ENCODE measurements at places on chromosomes 3 and 15.
A peak's percentile ranks its signal among the peaks of the same experiment; 100 is the strongest.

- DNase-seq: no peak
Measured at GRCh38 chr3:193842029-193842798, 249.2 kb downstream of the OPA1 start.

- DNase-seq: no peak
Measured at GRCh38 chr15:98968576-98968975, 39.0 kb downstream of the PGPEP1L start.

GRCh38 chr3:9600597-9600996 lies 47.0 kb upstream of the LHFPL4 start:
- DNase-seq: peak; percentile 58

DNA sequence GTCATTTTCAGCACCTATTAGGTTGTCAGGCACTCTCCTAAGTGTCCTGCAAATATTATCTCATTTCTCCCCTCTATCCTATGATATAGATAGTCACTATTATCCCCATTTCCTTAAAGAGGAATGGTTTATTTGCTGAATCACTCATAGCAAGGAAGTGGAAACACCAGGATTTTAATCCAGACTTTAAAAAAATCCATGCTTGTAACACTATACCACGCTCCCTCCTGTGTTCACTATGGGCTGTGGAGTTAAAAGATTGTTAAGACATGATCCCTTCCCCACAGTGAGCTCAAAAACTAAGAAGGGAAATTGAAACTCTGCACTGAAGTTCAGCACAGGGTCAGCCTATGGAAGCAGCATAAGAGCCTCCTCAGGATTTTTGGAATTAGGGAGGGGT lies 60.2 kb downstream of the TMEM39A start:
- no peak for DNase-seq

DNA sequence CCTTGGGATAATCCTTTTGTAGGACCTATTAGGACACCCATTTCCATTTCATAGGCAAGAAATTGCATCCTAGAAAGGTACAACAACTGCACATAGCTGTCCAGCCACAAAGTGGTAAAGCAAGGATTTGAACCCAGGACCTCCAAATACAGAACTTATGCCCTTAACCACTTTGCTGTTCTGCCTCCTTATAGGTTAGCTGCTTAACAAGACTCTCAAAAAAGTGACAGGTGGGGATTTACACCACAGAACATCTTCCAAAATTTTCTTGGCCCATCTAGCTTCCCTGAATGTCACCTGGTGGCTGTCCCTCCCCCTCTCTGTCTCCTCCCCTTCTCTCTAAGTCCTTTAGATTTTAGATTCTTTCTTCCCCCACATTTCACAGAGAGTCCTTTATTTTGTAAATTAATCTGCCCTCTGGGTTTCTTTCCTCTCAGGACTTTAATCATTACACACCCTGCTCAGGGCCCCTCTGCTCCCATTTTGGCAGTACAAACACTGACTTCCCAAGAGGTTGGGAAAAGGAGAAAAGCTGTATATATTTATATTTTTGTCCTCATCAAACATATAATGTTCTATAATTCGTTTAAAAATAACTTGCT lies 120.6 kb downstream of the CPNE4 start:
- no peak for DNase-seq

- DNase-seq: no peak
Measured at GRCh38 chr3:163821841-163822240, 1256.5 kb downstream of the SI start.

GRCh38 chr3:89072642-89073041 lies 34.8 kb upstream of the EPHA3 start:
- no peak for DNase-seq

DNA sequence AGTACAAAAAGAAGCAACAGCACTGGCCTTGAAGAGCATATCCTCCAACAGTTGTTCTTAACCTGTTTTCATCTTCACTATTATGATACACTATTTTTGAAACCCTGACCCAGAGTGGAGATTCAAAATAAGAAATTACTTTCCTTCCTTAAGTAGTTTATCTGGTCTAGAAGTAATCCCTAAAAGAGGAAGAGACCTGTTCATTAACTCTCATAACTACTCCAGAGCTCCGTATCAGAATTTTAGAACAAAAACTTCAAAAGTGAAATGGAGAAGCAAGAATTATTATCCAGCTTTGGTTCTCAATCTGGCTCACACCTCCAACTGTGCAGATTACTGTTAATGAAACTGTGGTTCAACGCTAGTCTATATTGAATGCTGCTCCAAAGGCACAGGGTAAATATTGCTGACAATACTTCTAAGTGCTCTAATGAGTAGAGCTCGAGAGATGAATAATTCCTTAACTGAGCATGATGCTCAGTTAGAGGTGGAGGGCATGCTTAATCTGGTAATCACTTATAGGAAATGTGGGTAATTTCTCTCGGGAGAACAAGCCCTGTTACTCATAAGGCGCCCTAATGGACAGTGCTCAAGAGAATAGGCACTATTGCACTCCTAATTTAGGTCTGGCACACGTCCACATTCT lies 5.2 kb downstream of the LCMT2 start:
- DNase-seq: no peak

DNA sequence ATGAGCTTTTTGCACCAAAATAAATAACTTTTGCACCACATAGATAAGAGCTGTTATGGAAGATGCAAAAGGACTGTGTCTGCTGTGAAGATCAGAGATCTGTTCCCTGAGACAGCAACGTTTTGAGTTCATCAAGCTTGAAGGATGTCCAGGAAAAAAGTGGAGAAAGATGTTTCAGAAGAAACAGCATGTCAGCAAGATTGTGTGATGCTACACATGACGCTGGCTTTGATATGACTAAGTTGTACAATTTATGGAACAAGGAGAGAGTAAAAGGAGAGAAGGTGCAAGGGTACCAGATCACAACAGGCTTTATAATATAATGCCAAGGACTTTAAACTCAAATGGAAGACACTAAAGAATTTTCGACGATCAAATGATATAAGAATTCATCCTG lies 16.6 kb downstream of the TJP1 start:
- no peak for DNase-seq

- no peak for DNase-seq
Measured at GRCh38 chr3:108127301-108127988, 36.6 kb upstream of the CD47 start.

DNA sequence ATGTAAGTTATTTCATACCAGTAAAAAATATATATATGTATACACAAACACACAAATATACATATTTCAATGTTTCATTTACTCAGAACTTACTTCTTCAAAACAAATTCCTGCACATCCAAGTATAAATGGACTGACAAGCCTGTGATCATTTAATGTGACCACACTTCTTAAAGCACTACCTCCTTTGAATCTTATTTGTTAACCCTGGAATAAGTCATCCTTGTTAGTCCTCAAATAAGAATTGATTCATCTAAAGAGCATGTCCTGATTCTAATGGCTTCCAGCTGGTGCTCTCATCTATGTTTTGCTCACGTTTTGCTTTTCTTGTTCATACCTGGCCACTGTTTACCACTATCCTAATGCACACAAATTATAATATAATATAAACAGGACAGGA lies 103.9 kb upstream of the UBP1 start:
- DNase-seq: no peak

DNA sequence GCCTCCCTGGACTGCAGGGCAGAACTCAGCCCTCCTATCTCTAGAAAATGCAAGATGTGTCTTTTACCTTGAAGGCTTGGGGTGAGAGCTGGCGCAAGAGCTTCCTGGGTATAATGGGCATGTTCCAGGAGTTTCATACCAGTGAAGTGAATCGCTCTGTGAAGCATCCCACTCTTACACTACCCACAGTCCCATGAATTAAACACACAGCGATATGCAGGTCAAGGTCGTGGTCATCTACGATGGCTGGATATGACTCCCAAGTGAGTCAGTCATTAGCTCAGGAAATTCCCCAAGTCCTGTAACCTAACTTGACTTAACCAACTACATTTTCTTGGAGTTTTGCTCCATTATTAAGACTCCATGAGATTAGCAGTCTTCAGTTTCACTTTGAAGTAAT lies 439.7 kb downstream of the NTRK3 start:
- DNase-seq: no peak

- DNase-seq: no peak
Measured at GRCh38 chr3:105700575-105700974, 168.2 kb downstream of the CBLB start.

GRCh38 chr3:115436767-115437301 lies 186.5 kb upstream of the GAP43 start:
- DNase-seq: peak; percentile 13

DNA sequence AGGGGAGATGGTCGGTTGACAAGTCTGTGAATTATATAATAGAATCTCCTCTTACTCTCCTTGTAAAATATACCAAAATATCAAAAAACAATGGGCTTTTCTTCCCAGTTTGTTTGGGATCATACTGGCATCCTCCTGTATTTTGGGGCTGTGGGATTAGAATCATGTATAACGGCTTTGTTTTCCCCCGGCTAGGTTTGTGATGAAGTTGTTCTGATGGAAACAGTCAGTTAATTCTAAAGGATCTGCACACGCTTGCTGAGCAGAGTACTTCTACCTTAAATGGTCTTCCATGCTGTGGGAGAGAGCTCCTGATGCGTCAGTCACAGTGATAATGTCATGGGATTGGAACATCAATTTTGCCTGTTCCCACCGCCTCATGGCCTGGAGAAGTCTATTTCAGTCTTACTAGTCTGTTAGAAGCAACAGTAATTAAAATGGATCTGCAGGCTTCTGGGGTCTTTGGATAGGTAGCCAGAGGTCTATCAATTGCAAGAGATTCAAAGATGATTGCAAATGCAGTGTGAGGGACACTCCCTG lies 81.3 kb downstream of the ITPR1 start:
- DNase-seq: no peak

DNA sequence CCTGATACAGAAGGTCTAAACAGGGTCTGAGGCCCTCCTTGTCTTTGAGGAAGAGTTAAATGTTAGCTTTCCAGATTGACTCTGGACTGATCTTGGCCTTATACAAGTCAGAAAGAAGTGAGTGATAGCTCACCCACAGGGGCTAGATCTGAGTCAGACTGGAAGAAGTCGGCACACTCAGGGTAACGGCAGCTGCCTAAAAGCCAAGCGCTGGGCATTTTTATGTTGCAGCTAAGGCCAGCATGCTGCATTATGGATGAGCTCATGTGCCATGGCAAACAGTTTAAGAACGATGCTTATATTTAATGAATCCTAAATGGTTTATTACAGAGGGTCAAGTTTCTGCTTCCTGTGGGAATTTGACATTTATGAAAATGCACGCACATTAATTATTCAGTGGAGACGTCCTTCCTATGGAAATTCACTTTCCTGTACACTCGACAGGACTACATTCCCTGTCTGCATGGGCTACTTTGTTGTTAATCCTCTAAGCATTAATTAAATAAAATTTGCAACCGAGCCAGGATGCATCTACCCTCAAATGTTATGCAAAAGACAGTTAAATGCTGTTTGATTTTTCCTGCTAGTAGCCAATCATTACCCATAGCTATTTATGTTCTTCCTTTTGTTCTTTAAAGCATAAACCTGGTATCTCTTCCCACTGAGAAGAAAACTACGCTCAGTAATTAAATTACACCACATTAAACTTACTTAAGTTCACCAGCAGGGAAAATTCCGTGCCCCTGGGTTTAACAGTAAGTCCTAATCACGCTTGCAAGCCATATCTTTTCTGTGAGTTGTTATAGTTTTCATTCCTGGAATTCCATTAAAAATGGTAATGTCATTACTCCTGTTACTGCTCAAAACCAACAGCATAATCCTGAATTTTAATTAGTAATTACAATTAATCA lies 762.7 kb upstream of the CFAP20DC start:
- DNase-seq: no peak

DNA sequence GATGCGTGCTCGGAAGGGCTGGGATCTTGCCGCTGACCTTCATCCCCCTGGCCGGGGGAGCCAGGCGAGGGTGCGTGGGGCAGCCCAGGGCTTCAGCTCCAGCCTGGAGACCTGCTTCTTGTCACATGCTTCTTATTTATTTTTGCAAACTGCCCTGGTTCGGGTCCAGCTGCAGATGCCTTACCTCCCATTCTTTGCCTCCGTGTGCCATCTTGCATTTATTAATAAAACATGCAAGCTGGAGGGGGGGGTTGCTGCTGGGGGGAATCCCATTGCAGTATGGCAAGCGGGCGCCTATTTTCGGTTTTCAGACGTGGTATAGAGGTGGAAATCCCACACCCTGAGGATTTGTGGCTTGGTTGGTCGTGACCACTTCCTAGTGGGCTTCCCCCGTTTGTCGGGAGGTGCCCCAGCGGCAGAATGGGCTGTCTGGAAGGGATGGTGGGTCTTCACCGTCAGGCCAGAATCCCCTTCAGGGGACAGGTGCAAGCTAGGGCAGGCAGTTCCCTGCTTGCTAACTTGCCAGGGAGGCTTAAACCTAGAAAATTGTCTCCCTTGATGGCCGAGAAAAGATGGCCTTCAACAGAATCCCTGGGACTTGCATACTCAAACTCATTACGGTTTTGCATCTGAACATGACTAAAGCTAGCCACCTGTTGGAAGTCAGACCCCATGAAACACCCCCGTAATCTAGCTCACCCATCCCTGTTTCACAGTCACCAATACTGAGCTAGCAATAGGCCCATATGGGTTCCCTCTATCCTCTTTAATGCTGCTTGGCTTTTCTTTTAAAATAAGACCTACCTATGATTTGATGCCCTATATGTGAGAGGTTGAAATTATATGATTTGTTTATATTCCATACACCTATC lies 569 bp downstream of the TMEM266 start:
- no peak for DNase-seq

DNA sequence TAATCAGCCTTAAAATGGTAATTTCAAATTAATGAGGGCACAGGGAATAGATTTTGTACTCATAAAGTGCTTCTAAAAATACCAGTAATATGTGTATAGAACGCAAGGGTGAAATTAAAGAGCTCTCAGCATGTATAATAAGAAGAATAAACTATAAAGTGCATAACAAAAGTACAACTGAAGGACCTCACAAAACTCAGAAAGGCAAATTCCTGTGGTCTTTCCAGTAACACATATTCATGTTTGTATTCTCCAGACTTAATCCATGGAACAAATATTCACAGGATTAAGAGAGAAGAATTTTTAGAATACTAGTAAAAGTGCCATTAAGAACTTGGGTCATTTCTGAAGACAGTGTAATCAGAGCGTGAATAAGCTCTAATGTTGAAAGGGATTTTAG lies 646.3 kb downstream of the CADM2 start:
- no peak for DNase-seq

DNA sequence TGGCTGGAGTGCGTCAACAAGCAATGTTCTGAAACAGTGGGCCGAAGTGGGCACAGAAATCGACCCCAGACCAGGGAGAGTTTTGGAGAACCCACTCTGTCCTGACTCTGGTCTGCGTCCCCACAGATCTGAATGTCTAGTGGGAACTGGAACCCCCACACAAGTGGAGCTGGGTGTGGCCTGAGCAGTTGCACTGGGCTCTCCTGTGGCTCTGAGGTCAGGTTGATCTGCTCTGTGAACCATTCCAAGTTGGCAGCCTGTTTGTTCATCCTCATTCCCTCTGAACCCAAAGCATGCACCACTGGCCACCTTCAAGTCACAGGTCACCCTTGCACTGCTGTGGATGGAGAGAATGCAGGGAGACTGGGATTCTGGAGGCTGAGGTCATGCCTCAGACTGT lies 60.5 kb downstream of the STARD5 start:
- DNase-seq: no peak

- DNase-seq: no peak
Measured at GRCh38 chr15:57549935-57550334, 41.8 kb upstream of the MYZAP start.

All from H1 (cell line).